ENCODE measurements at places on chromosomes 11 and 22.

GRCh38 chr22:46481386-46481785, 56.0 kb downstream of the CELSR1 start:
- H3K27me3 ChIP-seq, result peaks cover 62% of the 10 kb centered on the region
- H3K27ac ChIP-seq, result no peak overlapping the region
- no peak for DNase-seq
- no peak overlapping the region for H3K4me3 ChIP-seq
- no peaks in the 10 kb centered on the region for H3K36me3 ChIP-seq

DNA sequence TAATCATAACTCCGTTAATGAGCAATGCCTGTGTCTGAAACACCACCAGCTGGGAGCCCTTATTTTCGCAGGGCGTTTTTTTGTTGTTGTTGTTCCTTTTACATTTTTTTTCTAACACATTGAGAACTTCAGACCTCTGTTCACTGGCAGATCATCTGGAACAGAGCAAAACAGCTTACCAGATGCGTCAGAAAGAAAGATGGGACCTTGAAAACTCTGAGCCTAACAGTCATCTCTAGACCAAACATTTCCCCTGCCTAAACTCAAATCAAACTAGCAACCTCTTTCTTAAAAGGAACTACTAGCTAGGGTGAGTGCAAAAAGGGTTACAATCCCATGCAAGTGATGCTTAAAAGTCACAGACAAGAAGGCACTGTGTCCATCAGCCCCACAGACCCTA, 93.2 kb downstream of the PLEKHA7 start:
- no peak for DNase-seq
- peaks cover 73% of the 10 kb centered on the region for H3K27me3 ChIP-seq
- H3K4me1 ChIP-seq, result peaks cover 21% of the 10 kb centered on the region
- H3K4me3 ChIP-seq, result no peak overlapping the region
- no peak overlapping the region for H3K27ac ChIP-seq

DNA sequence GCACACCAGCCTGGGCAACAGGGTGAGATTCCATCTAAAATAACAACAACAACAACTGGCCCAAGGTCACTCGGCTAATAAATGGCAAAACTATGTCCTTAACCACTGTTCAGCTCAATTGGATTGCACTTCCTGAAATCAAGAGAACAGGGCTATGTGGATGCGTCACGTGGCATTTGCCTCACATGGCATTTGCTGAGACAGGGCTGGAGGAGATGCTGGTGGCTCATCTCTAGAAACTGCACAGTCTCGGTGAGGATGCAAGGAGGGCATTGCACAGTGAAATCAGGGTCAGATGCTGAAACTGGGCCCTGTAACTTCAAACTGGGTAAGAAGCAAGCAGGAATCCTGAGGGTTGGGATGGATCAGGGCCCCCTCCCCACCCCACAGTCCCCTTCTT, 171.9 kb downstream of the BUD13 start:
- no peak for DNase-seq
- no peaks in the 10 kb centered on the region for H3K27me3 ChIP-seq
- H3K27ac ChIP-seq, result no peak overlapping the region
- no peaks in the 10 kb centered on the region for H3K36me3 ChIP-seq
- no peak overlapping the region for H3K4me3 ChIP-seq
- H3K4me1 ChIP-seq, result no peaks in the 10 kb centered on the region

DNA sequence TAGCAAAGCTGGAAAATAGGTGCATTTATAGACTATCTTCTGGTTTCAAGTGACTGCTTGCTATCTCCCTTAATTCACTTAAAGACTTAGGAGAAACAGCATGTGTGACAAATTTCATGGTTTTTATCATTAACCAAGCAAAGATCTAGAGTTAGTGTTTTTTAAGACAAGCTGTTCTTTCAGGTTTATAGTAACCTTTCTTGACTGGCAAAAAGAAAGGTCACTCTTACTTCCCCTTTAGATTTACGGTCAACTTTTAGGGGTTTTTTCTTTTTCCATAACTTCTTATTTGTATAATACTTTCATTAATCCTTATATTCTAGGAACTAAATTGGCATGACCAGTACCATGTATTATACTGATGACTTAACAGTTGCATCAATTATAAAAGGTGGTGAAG, 46.6 kb downstream of the KDM2A start:
- no peaks in the 10 kb centered on the region for H3K27me3 ChIP-seq

DNA sequence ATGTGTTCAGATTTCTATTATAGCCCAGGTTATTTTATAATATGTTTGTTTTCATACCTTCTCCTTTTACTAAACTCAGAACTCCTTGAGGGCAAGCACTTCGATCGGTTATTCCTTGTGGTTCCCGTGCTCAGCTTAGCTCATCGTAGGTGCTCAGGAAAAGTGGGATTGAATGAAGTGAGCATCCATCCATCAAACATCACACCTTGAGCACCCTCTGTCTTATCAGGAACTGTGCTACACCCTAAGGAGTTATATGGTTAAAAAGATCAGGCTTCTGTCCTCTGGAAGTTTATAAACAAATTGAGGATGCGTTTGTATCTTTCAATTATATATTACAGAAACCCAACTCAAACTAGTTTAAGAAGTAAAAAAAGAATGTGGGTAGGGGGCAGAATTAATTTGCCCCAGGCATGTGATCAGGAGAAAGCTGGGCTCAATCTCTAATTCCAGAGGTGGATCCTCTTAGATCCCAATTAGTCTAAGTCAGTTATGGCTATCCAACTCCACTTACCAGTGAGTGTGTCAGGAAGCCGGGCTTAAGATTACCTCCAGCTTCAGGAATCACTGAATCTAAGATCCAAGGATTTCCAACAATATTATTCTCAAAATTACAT, 59.9 kb upstream of the RRAS2 start:
- no peaks in the 10 kb centered on the region for H3K27me3 ChIP-seq
- H3K4me3 ChIP-seq, result no peak overlapping the region
- peak overlapping the region; percentile 19 for H3K27ac ChIP-seq
- DNase-seq, result no peak
- H3K4me1 ChIP-seq, result peaks cover 11% of the 10 kb centered on the region

DNA sequence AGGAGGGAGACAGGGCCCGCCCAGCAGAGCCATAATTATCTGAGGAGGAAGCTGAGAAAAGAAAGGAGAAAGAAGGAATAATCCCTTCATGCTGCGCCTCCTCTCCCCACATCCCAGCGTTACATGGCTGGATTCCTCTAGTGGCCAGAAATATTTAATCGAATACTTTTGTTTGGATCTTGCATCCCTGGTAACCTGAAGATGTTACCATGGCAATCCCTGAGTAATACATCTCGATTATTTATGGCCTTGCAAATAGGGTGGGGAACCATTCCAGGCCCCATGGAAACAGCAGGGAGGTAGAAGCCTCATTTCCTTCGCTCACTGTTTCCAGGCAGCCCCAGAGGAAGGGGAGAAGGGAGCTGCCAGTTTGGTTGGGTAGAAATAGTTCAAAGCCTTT, 357.7 kb downstream of the BUD13 start:
- DNase-seq, result no peak
- no peaks in the 10 kb centered on the region for H3K27me3 ChIP-seq
- H3K27ac ChIP-seq, result no peak overlapping the region
- no peaks in the 10 kb centered on the region for H3K36me3 ChIP-seq

DNA sequence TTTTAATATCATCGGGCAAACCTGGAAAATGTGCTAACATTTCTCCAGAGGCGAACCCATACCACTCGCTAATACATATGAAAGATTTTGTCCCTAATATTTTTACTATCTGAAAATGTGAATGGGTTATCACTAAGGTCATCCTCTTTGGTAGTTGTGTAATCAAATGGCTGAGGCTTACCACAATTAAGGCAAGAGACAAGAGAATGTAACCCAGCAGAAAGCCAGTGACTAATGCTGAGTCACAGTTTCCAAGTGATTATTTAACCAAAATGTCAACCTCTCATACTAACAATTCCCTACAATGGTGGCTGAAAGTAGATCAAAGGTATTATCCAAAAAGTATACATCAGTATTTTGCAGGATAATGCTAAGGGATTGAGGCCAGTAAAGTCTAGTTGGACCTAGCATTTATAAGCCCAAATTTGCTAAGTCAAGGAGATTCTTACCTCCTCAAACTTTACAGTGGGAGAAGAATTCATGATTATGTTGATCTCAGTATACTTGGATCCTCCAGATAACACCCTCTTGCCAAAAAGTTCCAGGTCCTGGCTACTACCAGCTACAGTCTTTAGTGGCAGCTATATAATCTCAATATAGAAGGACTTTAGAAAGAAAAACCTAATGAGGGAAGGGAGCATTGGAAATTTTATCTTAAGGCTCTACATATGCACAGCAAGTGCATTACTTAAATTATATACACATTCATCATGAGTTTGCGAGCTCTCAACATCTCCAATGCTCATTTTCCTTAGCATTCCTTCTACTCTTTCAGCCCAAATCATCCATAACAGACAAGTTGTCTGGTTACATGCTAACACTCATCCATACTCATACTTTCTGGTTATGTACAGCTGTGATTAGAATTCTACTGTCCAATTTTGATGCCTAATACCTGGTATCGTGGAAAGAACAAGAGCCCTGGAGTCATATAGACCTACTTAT, 25.4 kb downstream of the SIK3 start:
- no peaks in the 10 kb centered on the region for H3K36me3 ChIP-seq
- H3K4me3 ChIP-seq, result no peak overlapping the region
- no peaks in the 10 kb centered on the region for H3K27me3 ChIP-seq
- peaks cover 5% of the 10 kb centered on the region for H3K4me1 ChIP-seq
- peak; percentile 96 for DNase-seq
- H3K27ac ChIP-seq, result peak overlapping the region; percentile 71

GRCh38 chr11:1304380-1304779, 5.1 kb downstream of the TOLLIP start:
- H3K27me3 ChIP-seq, result no peaks in the 10 kb centered on the region
- H3K27ac ChIP-seq, result peak overlapping the region; percentile 81
- peaks cover 27% of the 10 kb centered on the region for H3K36me3 ChIP-seq
- no peak for DNase-seq

- peak overlapping the region; percentile 86 for H3K27ac ChIP-seq
- peaks cover 4% of the 10 kb centered on the region for H3K4me1 ChIP-seq
- no peaks in the 10 kb centered on the region for H3K36me3 ChIP-seq
- peak overlapping the region; percentile 51 for H3K4me3 ChIP-seq
- peak; percentile 36 for DNase-seq
These were observed 1.7 kb downstream of the PICALM start for GRCh38 chr11:86067009-86067850.

GRCh38 chr11:127919206-127920000, 668.0 kb downstream of the ETS1 start:
- H3K4me1 ChIP-seq, result no peaks in the 10 kb centered on the region
- no peak overlapping the region for H3K27ac ChIP-seq

DNA sequence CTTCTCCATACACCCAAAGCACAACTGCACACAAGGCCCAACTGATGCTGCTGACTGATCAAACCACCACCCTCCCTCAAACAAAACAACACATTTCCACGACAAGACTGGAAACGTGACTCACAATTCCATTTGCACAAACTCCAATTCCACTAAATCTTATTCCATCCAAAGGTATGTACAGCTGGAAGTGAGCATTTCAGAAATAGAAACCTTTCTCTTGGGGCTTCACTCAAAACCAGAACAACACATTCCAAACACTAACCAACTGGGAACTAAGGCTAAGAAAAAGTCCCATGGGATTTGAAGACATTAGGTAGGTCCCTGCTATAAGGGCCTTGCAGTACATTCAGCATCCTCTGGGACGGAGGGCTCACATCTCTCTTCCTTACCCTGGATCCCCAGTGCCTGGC, 19.6 kb downstream of the MORC2 start:
- DNase-seq, result peak; percentile 13
- H3K27me3 ChIP-seq, result no peaks in the 10 kb centered on the region
- no peak overlapping the region for H3K4me3 ChIP-seq
- peaks cover 51% of the 10 kb centered on the region for H3K36me3 ChIP-seq
- no peaks in the 10 kb centered on the region for H3K4me1 ChIP-seq
- no peak overlapping the region for H3K27ac ChIP-seq

GRCh38 chr22:35549328-35549727, 8.7 kb downstream of the RASD2 start:
- peaks cover 5% of the 10 kb centered on the region for H3K4me1 ChIP-seq
- peaks cover 69% of the 10 kb centered on the region for H3K27me3 ChIP-seq
- DNase-seq, result no peak
- no peaks in the 10 kb centered on the region for H3K36me3 ChIP-seq
- H3K4me3 ChIP-seq, result no peak overlapping the region

GRCh38 chr11:95703049-95703448, 86.5 kb downstream of the FAM76B start:
- no peak for DNase-seq
- H3K4me3 ChIP-seq, result no peak overlapping the region
- no peaks in the 10 kb centered on the region for H3K36me3 ChIP-seq

DNA sequence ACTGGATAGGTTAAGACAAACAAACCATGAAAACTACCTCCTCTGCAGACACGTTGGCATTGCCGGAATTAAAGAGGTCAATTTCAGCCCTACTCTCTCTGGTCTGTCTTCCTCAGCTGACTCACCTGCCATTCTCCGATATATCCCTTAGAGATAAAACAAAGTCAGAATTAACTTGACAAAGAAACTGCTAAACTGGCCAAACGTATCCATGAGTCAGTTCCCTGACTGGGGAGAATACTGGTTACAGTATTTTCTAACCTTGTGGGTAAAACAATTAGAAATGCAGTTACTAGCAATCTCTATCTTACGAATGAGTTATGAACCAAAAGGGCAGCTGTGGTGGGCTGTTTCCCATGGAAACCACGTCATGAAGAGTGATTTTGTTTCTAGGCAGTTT, 96.2 kb downstream of the RDX start:
- H3K4me1 ChIP-seq, result peaks cover 18% of the 10 kb centered on the region
- no peak for DNase-seq
- H3K27ac ChIP-seq, result no peak overlapping the region
- H3K27me3 ChIP-seq, result no peaks in the 10 kb centered on the region
- no peak overlapping the region for H3K4me3 ChIP-seq
- H3K36me3 ChIP-seq, result no peaks in the 10 kb centered on the region

GRCh38 chr11:44611687-44612434, 46.4 kb downstream of the CD82 start:
- no peak overlapping the region for H3K4me3 ChIP-seq
- DNase-seq, result no peak
- H3K27ac ChIP-seq, result no peak overlapping the region
- peaks cover 73% of the 10 kb centered on the region for H3K36me3 ChIP-seq
- no peaks in the 10 kb centered on the region for H3K27me3 ChIP-seq
- H3K4me1 ChIP-seq, result peaks cover 38% of the 10 kb centered on the region

DNA sequence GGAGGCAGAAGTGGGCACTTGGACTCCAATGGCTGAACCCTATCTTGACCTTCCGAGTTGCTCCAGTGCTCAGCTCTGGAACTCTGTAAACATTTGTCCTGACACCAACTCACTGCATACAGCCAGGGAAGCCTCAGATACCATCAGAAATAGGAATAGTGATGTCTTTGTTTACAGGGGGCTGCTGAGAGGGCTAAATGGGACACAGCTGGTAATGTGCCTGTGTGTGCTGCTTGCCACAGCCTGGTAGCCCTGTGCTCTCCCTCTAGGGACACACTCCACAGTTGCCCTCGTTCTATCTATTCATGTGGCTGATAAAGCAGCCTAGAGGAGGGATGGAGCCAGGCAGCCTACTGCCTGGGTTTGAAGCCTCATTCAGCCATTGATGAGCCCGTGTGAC, 559.8 kb downstream of the MIAT start:
- H3K4me3 ChIP-seq, result no peak overlapping the region
- no peak overlapping the region for H3K27ac ChIP-seq
- peaks cover 23% of the 10 kb centered on the region for H3K4me1 ChIP-seq
- peak; percentile 50 for DNase-seq

Data from mesenchymal stem cell (in vitro differentiated cells and primary cell).